ENCODE measurements at places on chromosomes 12 and 14.

GRCh38 chr12:114274131-114274530 is 131.8 kb downstream of the TBX5 start:
- DNase-seq: no peak

GRCh38 chr12:29682088-29682487 is 101.7 kb downstream of the TMTC1 start:
- DNase-seq: no peak

GRCh38 chr12:87920139-87920538 is 109.1 kb downstream of the C12orf50 start:
- DNase-seq: no peak

- no peak for DNase-seq
Observed at GRCh38 chr14:50371546-50371945, 25.1 kb downstream of the CDKL1 start.

GRCh38 chr12:113782873-113783272 is 183.3 kb downstream of the RBM19 start:
- no peak for DNase-seq

Measured in kidney epithelial cell (primary cell).